Epithelial cell of prostate (primary cell): ENCODE measurements at places on chromosomes 2 and 18.

DNA sequence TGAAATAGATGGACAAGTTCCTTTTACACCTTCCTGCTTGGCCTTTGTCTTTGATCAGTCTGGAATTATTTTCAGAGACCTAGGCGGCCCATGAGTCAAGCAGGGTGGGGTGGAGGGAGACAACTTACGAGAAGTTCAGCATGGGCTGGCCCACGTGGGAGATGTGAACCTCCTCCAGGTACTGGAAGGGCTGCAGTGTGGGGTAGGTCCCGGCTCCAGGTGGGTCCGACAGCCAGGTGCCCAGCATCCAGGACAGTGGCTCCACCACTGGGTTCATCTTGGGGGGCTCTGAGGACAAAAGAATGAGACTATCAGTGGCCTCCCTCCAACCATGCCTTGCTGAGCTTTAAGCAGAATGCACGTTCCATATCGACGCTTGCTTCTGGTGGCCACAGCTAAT, 30.8 kb downstream of the THAP4 start:
- DNase-seq, result no peak

GRCh38 chr2:194661431-194661830, 995.6 kb upstream of the SLC39A10 start:
- no peak for DNase-seq

- no peak for DNase-seq
Measured at GRCh38 chr2:20625491-20626391, 25.2 kb downstream of the HS1BP3 start.

- no peak for DNase-seq
Measured at GRCh38 chr2:19837235-19837766, 64.5 kb downstream of the TTC32 start.

- DNase-seq, result no peak
Measured at GRCh38 chr2:28748176-28748575, 3.5 kb upstream of the PPP1CB start.

DNA sequence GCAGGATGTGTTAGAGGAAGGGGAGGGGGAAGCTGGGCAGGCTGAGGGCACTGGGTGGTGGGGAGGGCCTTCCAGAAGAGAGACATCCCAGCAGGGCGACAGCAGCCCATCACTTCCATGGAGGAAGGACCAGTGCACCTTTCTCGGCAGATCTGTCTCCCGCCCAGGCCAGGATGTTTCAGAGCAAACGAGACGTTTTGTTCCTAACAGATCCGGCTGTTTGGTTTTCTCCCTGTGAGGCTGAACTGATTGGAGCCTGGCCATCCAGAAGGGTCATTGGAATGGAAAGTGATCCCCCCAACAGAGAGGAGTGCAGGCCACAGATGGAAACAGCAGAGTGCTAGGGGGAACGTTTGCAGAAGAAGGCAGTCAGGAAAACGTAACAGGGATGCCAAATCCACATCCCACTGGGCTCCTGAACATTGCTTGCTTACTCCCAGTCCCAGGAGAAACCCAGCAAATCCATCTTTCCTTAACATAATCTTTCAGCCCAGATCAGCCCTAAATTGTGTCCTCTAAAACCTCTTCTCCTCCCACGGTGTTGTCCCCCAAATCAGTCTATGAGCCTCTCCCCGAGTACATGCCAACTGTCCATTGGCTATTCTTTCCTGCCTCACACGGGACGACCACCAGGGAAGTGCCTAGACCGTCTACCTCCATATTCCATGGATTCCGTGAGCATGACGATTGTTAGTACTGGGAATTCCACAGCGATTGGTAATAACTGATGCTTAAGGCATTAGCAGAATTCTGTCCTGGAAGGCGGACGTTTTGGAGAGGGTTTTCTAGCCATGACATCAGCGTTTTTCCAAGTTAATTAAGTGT, 126.8 kb downstream of the SEPTIN10 start:
- no peak for DNase-seq
